ENCODE measurements at places on chromosomes 6 and 20.
A peak's percentile ranks its signal among the peaks of the same experiment; 100 is the strongest.

DNA sequence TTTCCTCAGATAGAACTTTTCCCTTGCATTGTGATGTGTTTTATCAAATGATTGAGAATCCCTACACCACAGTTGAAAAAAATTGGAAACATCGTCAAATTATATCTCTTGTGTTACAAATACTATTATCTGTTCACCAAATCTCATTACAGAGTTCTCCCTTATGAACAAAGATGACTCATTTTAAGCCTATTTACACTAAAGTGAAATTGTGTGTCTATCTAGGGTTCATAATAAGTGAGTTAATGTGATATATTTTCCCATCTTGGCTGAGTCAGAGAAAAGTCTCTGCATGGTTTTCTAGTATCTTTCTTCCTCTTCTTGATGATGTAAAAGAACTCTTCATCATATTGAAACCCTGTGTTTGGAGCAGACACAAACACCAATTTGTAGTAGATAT, 1263.3 kb upstream of the EYS start:
- no peak for DNase-seq

GRCh38 chr6:64084185-64084663, 448.6 kb downstream of the PHF3 start:
- no peak for DNase-seq

GRCh38 chr6:156423829-156424228, 353.3 kb upstream of the ARID1B start:
- no peak for DNase-seq

- DNase-seq = no peak
Observed at GRCh38 chr6:99110029-99110428, 162.3 kb upstream of the FBXL4 start.

GRCh38 chr6:50995036-50995435, 176.4 kb downstream of the TFAP2B start:
- no peak for DNase-seq

GRCh38 chr20:25223179-25223661, 24.7 kb upstream of the PYGB start:
- DNase-seq = no peak

DNA sequence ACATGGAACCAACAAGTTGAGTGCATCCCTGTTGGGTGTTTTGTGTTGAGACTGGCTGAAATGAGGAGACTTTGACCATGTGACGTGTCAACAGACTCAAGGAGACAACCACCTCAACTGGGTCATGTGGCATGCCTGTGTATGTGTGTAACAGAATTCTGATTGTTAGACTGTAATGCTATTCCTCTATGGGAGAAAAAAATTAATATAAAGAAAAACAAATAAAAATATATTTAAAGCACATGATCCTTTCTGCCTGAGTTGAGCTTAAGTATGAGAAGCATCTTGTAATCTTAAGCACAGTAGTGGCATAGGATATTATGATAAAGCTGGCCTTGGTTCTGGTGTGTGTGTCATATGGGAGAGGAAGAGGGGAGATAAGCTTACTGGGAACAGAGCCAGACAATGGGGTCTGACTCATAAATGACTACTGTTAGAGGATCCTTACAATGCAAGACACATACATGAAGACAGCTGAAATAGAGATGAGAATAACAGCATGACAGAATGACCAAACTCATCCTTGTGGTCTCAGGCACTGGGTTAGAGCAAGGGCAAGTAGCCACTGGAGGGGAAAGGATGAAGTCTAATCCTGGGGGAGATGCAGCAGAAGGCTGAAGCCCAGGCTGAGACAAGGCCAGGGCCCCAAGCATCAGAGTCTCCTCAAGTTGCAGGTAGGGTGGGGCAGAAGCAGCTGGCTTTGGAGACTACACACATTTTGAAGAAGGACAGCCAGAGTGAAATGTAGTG, 9.2 kb downstream of the TP53INP2 start:
- DNase-seq = peak; percentile 29

DNA sequence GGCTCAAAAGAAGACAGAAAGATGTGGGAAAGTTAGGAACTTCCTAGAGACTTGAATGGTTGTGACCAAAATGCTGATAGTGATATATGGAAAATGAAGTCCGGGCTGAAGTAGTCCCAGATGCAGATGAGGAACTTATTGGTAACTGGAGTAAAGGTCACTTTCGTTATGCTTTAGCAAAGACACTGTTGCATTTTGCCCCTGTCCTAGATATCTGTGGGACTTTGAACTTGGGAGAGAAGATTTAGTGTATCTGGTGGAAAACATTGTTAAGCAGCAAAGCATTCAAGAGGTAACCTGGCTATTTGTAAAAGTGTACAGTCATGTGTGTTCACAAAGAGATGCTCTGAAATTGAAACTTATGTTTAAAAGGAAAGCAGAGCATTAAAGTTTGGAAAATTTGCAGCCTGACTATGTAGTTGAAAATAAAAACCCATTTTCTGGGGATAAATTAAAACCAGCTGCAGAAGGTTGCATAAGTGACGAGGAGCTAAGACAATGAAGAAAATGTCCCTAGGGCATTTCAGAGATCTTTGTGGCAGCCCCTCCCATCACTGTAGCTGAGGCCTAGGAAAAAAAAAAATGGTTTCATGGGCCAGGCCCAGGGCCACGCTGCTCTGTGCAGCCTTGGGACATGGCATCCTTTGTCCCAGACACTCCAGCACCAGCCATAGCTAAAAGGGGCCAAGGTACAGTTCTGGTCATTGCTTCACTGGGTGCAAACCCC, 1692.2 kb downstream of the HACE1 start:
- no peak for DNase-seq

- no peak for DNase-seq
Observed at GRCh38 chr6:167934426-167934864, 63.0 kb upstream of the KIF25 start.

GRCh38 chr6:108210556-108210955, 44.7 kb downstream of the NR2E1 start:
- no peak for DNase-seq

GRCh38 chr6:119077643-119078375, 655 bp downstream of the FAM184A start:
- no peak for DNase-seq

All from NCI-H446 treated with DMSO at 0.1 percent for 48 hours (cell line).